ENCODE measurements at places on chromosomes 1 and 21. TPM values are rescaled to one million over a fixed set of nuclear protein-coding genes. Genes with fewer than 3 reads are reported as not detected.

Gene AMY1C
- not detected for total RNA-seq

GRCh38 chr1:3674100-3675094 is 22.1 kb downstream of the TP73 start:
- H3K36me3 ChIP-seq, result no peaks in the 10 kb centered on the region
- peaks cover 74% of the 10 kb centered on the region for H3K4me1 ChIP-seq
- peak overlapping the region; percentile 59 for H3K27ac ChIP-seq
- H3K4me3 ChIP-seq, result peak overlapping the region; percentile 78

GRCh38 chr21:29267666-29268065 is 31.1 kb upstream of the BACH1 start:
- no peak for DNase-seq
- no peaks in the 10 kb centered on the region for H3K27me3 ChIP-seq
- peaks cover 21% of the 10 kb centered on the region for H3K4me1 ChIP-seq
- H3K36me3 ChIP-seq, result no peaks in the 10 kb centered on the region
- H3K4me3 ChIP-seq, result no peak overlapping the region

Gene LCE3B
- total RNA-seq, result not detected

DNA sequence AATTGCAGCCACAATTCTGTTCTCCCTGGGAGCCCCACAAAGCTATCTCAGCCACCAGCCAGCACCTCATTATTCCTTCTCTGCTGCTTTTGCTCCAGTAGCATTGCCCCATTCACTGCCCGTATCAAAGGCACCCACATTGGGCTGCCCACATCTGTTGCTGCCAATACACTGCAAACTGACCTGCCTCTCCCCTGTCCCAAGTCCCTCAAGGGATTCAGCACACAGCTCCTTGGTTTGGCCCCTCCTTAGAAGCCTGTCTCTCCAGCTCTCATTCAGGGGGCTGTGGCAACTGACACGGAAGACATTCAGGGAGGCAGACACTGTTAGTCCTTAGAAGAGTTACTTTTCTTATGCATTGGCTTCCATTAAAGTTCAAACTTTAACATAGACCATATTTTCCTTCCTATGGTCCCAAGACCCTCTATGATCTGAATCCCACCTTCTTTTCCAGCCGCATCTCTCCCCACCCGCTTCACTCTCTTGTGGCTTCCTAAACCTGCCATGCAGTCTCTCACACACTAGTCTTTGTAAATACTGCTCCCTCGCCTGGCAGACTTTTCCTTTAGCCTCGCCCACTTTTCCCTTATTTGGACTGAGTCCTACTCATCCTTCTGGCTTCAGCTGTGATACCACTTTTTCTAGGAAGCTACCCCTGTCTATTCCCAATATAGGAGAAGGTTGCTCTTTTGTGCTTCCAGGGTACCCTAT is 19.3 kb upstream of the KLHDC8A start:
- no peak for DNase-seq
- H3K36me3 ChIP-seq, result no peaks in the 10 kb centered on the region
- peaks cover 45% of the 10 kb centered on the region for H3K27me3 ChIP-seq
- H3K4me3 ChIP-seq, result no peak overlapping the region

All from activated B cell treated with CpG ODN at 0.5 μM for 24 hours (primary cell).